Substantia nigra (tissue), 51 donors: ENCODE measurements at places on chromosomes 13 and 19.
A peak's percentile ranks its signal among the peaks of the same experiment; 100 is the strongest.

DNA sequence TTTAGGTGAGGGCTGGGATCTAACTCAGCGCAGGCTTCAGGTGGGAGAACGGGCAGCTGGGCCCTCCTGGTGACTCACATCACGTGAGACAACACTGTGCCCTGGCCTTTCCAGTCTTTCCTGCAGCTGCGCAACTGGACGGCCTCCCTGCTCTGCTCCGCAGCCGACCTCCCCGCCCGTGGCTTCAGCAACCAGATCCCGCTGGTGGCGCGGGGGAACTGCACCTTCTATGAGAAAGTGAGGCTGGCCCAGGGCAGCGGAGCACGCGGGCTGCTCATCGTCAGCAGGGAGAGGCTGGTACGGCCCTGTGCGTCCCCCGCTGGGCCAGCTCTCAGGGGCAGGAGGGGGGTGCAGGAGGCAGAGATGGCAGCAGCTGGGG is 8.8 kb downstream of the SPPL2B start:
- peak; percentile 61 for DNase-seq

GRCh38 chr13:103539265-103539664 is 473.0 kb upstream of the SLC10A2 start:
- DNase-seq, result no peak

DNA sequence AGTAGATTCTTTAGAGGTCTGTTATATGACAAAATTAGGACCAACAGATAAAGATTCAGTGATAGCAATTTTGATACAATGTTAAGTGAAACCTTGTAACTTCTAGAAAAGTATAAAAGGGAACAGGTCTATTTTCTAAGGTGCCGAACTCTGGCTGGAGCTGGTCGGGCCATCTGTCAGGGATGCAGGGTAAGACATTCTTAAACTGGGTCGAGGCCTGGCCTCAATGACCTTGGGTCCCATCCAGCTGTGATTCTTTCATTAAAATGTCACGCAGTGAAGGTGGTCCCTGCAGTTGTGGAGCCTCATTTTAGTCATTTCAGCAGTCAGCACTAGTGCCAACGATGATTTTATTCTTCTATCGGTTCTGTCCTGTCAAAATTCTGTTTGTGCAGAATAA is 271.9 kb upstream of the SPRY2 start:
- no peak for DNase-seq

DNA sequence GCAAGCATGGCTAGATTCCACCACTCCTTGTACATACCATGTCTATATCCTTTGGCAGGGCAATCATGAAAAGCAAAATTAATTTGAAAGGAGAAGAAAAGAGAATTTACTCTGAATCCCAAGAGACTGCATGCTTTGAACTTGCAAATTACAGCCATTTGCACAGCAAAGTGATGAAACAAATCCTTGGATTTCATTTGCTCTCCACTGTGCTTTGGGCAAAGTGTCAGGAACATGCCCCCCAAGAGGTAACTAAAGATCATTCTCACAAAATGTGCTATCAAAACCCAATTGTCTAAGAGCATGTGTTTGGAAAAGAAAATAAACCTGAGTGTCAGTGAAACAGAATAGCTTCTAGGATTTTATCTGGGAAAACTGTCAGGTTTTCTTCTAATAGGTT is 298.5 kb downstream of the GPC6 start:
- no peak for DNase-seq
